Activated T-cell treated with anti-CD3 and anti-CD28 coated beads for 1 hour (primary cell): ENCODE measurements at places on chromosomes 5 and 9.

DNA sequence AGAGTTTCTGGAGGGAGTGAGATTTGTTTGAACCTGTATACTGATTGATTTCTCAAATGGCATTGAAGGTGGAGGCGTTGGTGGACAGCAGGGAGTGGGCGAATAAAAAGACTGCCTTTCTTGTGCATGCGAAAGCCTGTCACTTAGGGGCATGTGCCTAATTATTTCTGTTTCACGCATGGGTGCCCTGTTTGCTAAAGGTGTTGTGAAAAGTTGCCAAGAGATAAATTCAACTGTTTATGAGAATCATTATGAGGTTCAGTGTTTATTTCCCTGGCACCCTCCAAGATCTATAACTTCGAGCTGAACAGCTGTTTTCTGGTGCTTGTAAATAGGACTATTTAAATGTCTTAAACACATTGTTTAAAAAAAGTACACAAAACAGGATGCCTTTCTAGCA, 67.4 kb upstream of the DMRTA1 start:
- DNase-seq, result no peak

- no peak for DNase-seq
These were observed 34.0 kb downstream of the SOX30 start for GRCh38 chr5:157618191-157618765.

- no peak for DNase-seq
These were observed 211.8 kb upstream of the C9orf72 start for GRCh38 chr9:27784847-27785713.

DNA sequence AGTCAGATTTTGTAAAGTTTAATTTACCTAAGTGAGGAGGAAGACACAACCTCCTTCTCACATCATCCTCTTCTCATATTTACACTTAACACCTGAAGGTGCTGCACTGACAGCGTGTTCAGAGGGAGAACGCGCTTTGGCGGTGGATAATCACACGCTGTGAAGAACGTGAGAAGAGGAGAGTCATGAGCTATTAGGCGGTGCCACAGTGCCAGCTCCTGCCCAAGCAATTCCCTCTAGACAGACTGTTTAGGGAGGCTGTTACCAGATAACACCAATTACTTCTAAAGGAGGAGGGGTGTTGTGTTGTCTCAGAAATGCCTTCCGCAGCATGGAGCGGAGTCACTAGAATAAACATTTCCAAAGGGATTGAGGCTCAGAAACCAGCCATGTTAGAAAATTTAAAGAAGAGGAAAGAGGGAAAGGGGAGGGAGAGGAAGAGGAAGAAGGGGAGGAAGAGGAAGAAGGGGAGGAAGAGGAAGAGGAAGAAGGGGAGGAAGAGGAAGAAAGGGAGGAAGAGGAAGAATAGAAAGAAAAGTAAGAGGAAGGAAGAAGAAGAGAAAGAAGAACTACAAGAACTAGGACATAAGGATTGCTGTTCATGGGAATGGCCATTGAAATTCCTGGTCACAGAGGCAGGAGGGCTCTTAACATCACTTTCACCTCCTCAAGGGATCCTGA, 37.3 kb upstream of the WWC1 start:
- DNase-seq, result no peak

DNA sequence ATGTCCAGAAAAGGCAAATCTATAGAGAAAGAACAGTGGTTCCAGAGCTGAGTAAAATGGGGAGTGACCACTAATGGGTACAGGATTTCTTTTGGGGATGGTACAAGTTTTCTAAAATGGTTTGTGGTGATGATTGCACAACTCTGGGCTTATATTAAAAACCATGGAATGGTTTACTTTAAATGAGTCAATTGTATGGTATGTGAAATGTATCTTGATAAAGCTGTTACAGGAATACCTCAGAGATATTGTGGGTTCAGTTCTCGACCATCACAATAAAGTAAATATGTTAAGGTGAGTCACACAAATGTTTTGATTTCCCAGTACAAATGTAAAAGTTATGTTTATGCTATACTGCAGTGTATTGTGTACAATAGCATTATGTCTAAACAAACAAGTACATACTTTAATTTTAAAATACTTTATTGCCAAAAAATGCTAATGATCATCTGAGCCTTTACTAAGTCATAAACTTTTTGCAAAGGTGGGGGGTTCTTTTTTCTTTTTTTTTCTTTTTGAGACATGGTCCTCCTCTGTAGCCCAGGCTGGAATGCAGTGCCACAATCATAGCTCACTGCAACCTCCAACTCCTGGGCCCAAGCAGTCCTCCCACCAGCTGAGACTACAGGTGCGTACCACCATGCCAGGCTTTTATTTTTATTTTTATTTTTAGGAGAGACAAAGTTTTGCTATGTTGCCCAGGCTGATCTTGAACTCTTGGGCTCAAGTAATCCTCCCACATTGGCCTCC, 65.9 kb downstream of the SHOC1 start:
- DNase-seq, result no peak
